Right kidney (tissue), 9 donors: ENCODE measurements at places on chromosomes 13 and 19.

DNA sequence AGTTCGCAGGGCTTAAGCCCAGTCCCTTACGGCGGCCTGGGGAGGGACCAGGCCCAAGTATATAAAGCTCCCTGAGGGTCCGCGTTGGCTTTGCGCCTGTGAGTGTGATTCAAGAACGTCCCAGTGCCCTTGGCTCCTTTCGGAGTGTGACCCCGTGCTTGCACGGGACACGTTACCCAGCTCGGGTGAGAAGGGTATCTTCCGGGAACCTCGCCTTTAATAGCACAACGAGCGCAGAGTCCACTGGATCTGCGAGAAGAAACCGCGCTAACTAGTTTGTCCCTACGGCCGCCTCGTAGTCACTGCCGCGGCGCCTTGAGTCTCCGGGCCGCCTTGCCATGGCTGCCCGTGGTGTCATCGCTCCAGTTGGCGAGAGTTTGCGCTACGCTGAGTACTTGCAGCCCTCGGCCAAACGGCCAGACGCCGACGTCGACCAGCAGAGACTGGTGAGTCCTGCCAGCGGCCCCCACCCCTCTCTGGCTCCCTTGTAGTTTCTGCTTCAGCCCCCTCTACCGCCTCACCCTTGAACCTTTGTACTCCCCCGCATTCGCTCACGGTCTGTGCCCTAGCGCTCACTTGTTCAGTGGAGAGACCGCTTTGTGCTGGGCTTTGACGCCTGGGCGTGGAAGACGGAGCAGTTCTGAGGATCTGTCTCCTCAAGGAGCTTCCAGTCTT, at the start of gene DNAJC15:
Gene DNAJC15, plus strand, starts transcription at position 298 of the 675 bp plus-strand sequence. Its CDS starts 41 bp downstream, at position 339.
- DNase-seq: peak; percentile 99

DNA sequence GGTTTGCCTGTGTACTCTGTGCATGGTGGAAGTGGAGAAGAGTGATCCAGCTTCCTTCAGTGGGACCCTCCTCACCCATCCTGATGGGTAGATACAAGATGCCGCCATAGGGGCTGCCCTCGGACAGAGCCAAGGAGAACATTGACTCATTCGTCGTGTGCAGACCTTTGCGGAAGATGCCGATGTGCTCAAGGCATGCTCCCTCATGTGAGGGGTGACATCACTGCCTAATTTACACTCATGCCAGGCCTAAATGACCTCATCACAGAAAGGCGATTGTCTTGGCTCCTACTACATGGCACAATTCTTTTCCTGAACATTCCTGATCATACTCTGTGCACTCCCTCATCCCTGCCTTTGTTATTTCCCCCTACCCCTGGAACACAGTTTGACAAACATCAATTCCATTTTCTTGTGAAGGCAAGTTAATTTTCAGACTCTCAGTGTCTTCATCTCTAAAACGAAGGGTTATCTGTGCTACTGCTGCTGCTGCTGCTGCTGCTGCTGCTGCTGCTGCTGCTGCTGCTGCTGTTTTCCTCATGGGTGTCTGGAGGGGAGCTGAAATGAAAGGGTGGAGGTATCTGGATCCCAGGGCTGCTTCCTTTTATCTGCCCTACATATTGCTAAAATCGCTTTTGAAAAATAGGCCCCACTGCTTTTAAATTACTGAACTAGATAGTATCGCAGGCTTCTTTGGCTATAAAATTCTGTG, 146.5 kb upstream of the ARGLU1 start:
- no peak for DNase-seq

DNA sequence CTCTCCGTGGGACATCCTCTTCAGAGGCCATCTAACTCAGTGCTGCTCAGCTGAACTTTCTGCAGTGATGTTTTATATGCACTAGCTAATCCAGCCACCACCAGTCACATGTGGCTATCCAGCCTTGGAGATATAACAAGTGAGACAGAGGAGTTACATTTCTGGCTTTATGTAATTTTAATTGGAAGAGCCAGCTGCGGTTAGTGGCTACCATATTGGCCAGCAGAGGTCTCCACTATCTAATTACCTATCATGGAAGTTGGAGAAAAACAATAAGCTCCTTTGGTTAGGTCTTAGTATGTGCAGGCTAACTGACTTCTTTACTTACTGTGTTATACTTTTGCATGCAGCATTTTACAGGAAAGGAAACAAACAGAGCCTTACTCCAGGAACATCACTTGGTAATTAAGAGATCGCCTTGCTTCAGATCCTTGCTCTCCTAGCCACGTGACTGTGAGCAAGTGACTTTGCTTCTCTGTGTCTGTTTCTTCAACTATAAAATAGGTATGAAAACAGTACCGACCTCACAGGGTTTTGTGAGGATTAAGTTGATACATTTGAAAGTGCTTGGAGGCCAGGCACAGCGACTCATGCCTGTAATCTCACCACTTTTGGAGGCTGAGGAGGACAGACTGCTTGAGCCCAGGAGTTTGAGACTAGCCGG, 1.6 kb upstream of the KLK10 start:
- DNase-seq: peak; percentile 48

DNA sequence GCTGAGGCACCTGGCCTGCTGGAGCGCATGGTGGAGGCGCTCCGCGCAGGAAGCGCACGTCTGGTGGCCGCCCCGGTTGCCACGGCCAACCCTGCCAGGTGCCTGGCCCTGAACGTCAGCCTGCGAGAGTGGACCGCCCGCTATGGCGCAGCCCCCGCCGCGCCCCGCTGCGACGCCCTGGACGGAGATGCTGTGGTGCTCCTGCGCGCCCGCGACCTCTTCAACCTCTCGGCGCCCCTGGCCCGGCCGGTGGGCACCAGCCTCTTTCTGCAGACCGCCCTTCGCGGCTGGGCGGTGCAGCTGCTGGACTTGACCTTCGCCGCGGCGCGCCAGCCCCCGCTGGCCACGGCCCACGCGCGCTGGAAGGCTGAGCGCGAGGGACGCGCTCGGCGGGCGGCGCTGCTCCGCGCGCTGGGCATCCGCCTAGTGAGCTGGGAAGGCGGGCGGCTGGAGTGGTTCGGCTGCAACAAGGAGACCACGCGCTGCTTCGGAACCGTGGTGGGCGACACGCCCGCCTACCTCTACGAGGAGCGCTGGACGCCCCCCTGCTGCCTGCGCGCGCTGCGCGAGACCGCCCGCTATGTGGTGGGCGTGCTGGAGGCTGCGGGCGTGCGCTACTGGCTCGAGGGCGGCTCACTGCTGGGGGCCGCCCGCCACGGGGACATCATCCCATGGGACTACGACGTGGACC, 9.7 kb upstream of the STRN4 start:
- no peak for DNase-seq

DNA sequence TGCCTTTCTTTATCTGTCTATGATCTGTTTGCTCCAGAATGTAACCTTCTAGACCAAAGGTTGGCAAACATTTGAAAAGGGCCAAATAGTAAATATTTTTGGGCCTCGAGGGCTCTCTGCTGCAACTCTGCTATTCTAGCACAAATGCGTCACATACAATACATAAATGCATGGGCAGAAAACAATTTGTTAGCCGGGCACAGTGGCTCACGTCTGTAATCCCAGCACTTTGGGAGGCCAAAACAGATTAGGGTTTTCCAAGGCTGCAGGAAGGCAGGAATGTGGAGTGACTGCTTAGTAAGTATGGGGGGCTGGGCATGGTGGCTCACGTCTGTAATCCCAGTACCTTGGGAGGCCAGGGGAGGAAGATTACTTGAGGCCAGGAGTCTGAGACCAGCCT, 21.9 kb upstream of the EVI5L start:
- no peak for DNase-seq

GRCh38 chr19:658916-659839, 3.8 kb downstream of the RNF126 start:
- DNase-seq: no peak

DNA sequence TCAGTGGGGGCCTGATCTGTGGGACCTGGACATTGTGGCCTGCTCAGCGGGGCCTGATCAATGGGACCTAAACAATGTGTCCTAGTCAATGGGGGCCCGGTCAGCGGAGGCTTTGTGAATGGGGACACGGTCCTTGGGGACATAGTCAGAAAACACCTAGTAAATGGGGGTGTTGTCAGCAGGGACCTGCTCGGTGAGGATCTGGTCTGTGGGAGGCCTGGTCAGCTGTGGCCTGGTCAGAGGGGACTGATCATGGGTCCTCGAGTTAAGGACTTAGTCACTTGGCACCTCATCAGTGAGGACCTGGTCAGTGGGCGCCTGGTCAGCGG, 44.5 kb upstream of the TPM4 start:
- DNase-seq: no peak

- DNase-seq: no peak
Observed at GRCh38 chr19:52786078-52786463, 520 bp downstream of the ZNF600 start.
